NCI-H748 treated with DMSO at 0.1 percent for 48 hours (cell line): ENCODE measurements at places on chromosomes 12 and 14.

GRCh38 chr14:71138448-71139293, 231.4 kb downstream of the PCNX1 start:
- DNase-seq: peak; percentile 10

GRCh38 chr14:93535537-93535936, 104.8 kb downstream of the UNC79 start:
- no peak for DNase-seq

DNA sequence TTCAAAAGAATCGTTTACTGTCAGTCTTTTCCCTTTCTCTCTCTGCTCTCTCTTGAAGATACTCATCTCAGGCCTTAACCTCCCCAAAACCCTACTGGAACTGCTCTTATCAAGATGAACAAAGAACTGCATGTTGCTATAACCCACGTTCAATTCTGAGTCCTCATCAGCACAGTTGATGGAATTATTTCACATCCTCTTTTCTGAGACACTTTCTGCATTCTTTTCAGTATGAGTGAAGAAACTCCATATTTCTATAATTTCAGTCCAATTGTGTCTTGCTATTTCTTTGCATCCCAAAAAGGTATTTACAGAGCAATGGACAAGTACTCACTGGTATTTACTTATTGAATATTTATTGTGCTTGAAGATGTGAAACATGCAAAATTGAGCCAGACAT, 160.1 kb upstream of the CPNE8 start:
- no peak for DNase-seq

GRCh38 chr14:102922490-102923200, at the start of gene AMN:
Gene AMN (plus strand): TSS chr14:102922663. CDS start chr14:102922689, 26 bp downstream.
- no peak for DNase-seq

DNA sequence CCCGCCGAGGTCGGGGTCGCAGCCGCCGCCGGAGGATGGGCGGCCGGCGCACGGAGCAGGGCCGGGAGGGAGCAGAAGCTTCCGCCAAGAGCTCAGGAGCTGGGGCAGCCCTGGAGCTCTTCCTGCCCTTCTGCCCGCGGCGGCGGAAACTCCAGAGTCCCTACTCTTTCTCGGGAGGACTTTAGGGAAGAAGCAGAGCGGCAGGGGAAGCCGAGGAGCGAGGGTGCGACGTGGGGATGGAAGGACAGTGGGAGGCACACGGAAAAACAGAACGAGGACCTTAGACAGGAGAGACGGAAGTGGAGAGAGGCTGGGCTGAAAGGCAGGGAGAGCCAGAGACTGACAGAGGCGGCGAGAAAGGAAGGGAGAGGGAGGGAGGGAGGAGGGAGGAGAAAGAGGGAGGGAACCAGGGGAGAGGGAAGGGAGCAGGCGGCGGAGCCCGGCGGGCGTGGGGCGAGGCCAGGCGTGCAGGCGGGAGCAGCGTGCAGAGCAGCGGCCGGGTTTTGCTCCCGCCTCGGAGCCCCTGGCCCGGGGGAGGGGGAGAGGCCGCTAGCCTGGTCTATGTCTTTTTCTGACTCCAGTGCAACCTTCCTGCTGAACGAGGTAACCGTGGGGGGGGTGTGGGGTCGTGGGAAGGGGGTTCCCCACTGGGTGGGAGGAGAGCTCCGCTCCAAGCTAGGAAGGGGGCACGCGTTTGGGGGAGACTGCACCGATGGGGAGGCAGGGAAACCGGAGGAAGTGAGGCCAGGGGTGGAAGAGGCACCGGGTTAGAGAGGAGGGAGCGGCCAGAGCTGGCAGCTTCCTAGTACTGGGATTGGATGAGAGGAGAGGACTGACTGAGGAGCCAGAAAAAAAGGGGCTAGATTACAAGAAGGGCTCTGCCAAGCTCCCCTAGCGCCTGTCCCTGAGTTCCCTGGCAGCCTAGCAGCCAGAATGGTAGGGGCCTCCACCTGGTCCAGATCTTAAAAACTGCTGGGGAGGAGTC, 2.9 kb upstream of the CACNB3 start:
- peak; percentile 64 for DNase-seq

DNA sequence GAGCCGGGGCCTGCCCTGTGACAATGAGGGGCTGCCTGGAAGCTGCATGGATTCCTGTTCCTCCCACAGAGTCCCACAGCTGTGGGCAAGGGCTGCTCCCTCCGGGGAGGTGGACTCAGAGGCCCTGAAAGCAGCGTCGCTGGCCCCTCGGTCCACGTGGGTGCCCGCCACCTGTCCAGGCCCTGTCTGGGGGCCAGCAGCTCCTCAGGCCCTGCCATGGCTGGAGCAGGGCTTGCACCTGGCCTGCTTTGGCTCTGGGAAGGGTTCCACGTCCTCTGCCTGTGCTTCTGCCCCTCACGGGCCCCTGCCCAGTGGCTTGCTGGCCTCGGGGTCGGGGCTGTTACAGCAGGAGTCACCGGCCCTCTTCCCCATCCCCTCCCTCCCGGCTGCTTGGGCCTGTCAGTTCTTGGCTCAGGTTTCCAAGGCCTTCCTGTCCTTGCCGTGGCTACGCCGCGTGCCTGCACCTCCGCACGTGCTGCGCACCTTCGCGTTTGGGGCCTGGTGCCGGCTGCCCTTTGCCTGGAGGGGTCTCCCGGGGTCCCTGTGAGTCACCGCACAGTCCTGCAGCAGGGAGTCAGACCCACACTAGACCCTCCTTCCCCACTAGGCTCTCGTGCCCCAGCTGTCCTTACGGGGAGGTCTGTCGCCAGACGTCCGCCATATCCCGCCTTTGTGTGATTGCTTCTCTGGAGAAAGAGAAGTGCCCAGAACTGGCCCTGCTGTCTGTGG, 5.8 kb downstream of the FBRSL1 start:
- DNase-seq: no peak

DNA sequence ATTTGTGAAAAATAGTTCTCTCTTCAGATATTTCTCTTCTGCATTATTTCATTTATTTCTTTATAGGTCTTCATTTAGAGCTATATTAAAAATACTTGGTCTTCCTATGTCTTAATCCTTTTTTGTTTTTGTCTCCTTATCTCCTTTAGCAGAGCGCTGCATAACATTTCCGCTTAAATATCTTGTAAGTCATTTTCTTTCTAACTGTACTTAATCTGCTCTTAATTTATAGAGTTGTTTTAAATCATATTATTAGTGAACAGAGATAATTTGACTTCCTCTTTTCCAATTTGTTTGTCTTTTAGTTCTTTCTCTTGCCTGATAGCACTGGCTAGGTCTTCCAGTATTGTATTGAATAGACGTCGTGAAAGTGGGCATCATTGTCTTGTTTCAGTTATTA, 18.0 kb downstream of the LUM start:
- no peak for DNase-seq

DNA sequence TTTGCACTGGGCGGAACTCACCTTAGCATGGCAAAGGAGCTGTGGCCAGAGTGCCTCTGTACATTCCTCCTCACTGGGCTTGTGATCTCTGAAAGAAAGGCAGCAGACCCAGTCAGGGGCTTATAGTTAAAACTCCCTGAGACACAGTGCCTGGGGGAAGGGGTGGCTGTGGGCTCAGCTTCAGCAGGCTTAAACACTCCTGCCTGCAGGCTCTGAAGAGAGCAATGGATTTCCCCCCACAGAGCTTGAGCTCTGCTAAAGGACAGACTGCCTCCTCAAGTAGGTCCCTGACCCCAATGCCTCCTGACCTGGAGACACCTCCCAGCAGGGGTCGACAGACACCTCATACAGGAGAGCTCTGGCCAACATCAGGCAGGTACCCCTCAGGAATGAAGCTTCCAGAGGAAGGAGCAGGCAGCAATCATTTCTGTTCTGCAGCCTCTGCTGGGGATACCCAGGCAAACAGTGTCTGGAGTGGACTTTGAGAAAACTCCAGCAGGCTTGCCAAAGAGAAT, 327.5 kb upstream of the SLC16A7 start:
- no peak for DNase-seq

GRCh38 chr14:96208739-96209138, 4.1 kb downstream of the BDKRB2 start:
- DNase-seq: no peak

GRCh38 chr14:42187846-42188245, 581.2 kb downstream of the LRFN5 start:
- DNase-seq: no peak

- no peak for DNase-seq
Measured at GRCh38 chr12:100017056-100017455, 32.3 kb upstream of the ANKS1B start.

DNA sequence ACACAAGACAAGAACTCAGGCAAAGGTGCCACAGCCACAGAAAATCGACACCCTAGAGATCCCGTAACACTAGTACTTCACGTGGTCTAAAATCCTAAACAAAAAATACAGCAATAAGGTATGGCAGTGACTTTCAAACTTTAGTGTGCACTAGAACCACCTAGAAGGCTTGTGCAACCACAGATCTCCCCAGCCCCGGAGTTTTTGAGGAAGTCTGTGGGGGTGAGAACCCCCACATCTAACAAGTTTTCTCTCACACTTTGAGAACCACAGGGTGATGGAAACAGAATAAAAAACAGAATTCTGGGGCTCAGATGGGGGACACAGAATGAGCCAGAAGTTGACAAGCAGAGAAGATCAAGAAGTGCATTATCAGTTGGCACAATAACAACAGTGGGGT, 254.0 kb downstream of the ANO6 start:
- no peak for DNase-seq

DNA sequence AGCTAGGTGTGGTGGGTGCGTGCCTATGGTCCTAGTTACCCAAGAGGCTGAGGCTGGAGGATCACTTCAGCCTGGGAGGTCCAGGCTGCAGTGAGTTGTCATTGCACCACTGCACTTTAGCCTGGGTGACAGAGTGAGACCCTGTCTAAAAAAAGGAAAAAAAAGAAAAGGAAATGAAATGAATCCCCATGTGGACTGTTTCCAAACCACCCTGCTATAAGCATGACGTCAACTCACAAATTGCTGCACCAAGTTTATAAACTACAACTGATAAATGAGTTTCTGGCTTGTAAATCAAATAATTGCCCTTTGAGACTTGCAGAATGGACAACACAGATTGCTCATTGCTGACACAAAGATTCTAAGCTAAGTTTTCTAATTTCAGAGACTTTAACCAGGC, 51.0 kb upstream of the STK38L start:
- no peak for DNase-seq

DNA sequence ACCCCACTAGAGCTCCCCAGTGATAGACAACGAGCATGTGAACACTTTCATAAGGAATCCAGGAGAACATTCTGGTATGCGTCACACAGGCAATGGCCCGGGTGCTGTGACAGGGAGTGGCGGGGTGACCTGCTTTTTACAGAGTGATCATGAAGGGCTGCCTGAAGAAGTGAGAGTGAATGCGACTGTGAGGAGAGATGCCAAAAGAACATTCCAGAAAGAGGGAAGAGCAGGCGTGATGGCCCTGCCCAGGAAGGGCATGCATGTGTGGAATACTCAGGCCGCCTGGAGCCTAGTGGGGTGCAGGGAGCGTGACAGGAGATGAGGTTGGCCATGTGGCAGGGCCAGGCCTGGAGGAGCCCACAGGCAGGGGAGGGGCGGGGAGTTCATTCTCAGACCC, 53.8 kb downstream of the FZD10 start:
- DNase-seq: no peak

- no peak for DNase-seq
Measured at GRCh38 chr14:39247256-39247655, 13.5 kb downstream of the MIA2 start.

DNA sequence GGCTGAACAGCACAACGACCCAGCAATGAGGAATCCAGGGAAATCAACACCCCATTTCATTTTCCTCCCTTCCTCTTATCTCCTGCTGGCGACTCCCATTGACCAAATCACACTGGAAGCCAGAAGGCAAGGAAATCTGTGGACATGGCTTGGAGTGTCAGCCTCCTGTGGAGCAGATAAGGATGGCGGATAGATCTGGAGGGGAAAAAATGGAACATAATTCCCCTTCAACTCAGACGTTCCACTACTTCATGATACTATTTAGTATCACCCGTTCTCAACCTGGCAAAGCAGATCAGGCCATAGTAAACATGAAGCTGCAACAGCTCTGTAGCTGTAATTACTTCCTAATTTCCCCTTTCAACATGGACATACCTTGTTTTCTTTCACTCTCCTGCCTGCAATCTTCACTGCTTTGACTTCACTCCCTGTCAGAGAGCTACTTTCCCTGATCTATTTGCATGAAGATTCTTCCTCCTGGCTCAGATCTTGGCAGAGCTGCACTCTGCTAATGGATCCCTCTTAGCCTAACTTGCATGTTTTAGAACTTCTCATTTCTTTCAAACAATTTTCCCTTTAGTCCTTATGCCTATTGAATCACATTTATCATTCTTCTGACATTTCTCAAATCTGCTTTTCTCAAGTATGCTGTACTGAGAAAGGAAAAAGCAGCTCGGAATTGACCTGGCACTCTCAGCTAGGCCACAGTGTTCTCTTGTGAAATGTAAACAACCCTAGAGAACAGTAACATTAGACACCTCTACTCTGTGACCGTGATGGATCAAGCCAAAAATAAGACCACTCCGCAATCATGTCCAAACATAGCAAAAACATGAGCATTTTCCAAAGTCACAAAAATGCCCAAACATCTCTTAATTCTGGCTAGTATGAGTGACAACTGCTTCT, 135.1 kb downstream of the ETNK1 start:
- DNase-seq: no peak

GRCh38 chr12:47122602-47123001, 42.8 kb upstream of the AMIGO2 start:
- DNase-seq: no peak

DNA sequence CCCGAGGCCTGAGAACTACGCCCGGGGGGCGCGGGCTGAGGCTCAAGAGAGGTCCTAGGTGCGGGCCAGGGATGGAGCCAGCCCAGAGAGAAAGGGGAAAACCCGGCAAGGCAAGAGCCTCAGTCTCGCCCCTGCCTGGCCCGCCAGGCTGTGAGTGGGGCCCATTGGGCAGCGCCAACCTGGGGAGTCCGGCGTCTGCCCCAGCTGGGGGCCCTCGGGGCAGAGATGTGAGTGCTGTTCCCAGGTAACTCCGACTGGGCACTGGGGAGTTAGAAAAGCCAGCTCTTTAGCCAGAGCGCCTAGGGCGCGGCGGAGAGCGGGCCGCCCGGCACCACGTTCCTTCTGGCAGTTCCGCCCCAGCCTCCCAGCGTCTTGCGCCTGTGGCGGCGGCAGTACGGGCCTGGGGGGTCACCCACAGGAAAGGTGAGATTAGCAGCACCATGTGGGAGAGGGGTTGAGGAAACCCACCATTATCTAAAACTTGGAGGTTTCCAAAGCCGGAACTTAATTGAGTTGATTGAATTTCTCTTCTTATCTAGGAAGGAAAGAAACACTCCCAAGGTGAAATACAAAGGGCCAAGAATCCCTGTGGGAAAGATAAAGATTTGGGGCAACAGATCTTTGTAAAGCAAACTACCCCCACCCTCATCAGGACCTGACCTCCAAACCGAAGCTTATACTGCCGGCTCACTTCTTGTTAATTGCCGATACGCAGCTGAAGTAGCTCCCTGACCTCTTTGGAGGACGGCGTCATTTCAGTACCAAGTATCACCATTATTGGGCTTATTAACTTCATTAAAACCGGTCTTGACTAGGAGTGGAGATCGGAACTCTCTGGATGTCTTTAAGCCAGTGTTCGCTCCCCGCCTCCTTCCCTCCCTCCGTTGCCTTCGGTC, 11.6 kb downstream of the OTX2 start:
- DNase-seq: no peak
